Activated CD4-positive, alpha-beta T cell treated with anti-CD3 and anti-CD28 coated beads, Interleukin-2, amount 10 ng/mL, durations not matched to agents 24 days and 14 days (primary cell): ENCODE measurements at places on chromosomes 1 and 21.

DNA sequence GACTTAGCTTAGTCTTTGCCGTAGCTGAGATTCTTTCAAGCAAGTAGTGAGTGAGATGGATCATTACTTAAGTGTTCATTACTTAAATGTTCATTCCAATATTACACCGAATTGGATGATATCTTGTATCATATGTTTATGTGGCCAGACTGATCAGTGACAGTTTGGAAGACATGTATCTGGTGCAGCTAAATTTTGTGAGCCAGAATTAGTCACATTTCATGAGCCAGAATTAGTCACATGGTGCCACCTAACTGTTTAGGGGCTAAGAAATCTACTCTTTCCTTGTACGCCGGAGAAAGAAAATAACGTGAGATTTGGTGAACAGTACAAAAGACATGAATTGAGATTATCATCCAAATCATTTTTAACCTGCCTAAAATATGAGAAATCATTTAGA is 355.6 kb downstream of the USP25 start:
- no peaks in the 10 kb centered on the region for H3K36me3 ChIP-seq
- H3K4me1 ChIP-seq, result no peaks in the 10 kb centered on the region
- DNase-seq, result no peak
- H3K27me3 ChIP-seq, result no peaks in the 10 kb centered on the region

DNA sequence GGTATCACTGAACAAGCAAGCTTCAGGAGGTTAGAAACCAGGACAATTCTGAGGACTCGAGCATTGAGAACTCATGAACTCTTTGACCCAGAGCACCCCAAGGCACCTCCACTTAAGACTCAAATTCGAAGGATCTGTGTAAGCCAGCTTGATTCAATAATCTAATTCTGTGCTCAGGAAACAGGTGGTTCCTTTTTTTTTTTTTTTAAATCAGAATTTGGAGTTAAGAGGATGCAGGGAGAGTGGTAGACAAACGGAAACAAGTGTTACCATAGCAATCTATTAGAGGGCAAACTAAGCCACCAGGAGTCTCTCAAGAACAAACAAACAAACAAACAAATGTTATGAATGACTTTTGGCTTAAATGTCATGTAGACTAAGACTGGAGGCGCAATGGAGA is 53.8 kb upstream of the DPH5 start:
- no peak for DNase-seq
- no peaks in the 10 kb centered on the region for H3K27me3 ChIP-seq
- H3K27ac ChIP-seq, result no peak overlapping the region

GRCh38 chr1:91712393-91712792 is 173.6 kb downstream of the TGFBR3 start:
- H3K36me3 ChIP-seq, result peaks cover 31% of the 10 kb centered on the region
- peak overlapping the region; percentile 88 for H3K27ac ChIP-seq
- H3K27me3 ChIP-seq, result no peaks in the 10 kb centered on the region
- peaks cover 36% of the 10 kb centered on the region for H3K4me1 ChIP-seq
- H3K4me3 ChIP-seq, result peak overlapping the region; percentile 16

DNA sequence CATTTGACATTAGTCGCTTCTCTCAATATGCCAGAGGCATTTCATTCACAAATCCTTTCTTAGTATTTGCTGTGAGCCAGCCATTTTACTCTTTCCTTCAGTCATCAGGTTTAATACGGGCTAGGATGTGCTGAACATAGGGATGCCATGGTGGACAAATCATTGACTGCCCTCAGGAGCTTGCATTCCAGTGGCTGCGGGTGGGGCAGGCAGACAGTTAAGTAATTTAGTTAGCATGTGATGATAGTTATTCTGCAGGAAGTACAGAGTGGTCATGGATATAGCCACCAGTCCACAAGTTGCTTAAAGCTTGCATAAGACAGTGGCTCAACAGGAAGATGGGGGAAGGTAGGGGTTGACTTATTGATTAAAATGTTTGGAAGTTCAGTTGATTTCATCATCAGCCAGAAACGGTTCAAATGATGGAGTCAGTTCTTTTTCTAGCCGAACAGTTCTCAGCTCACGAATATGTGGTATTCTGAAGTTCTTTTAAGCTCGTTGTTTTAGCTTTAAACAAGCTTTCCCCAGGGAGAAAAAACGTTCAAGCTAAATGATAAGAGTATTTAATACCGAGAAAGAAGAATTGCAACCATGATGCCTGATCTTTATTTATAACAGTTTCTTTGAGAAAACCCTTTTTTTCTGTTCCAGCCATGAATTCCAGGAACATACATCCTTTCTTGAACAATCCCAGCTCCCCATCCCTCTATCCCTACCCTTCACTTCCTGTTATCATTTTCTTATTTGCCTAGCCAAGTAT is 1.4 kb downstream of the SLC22A15 start:
- H3K27me3 ChIP-seq, result peaks cover 62% of the 10 kb centered on the region
- DNase-seq, result no peak
- H3K4me1 ChIP-seq, result peaks cover 7% of the 10 kb centered on the region
- H3K36me3 ChIP-seq, result no peaks in the 10 kb centered on the region
- no peak overlapping the region for H3K27ac ChIP-seq

DNA sequence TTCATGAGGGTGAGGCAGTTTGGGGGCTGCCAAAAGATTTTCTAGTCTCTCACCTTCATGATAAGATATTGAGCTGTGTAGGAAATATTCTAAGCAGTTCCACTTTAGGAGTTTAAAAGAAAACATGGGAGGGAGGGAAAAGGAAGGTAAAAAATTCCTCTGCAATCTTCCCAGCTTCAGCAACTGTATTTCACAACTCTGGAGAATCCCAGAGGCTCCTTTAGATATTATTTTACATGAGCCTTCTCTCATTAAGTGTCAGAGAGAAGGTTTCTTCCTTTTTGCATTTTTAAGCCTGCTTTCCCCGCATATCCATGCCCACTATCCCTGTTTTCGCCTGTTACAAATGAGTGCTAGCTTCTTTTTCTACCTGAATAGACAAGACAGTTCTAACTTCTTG is 289.4 kb downstream of the CHRM3 start:
- H3K27ac ChIP-seq, result no peak overlapping the region
- DNase-seq, result no peak
- H3K4me3 ChIP-seq, result no peak overlapping the region
- H3K4me1 ChIP-seq, result no peaks in the 10 kb centered on the region

DNA sequence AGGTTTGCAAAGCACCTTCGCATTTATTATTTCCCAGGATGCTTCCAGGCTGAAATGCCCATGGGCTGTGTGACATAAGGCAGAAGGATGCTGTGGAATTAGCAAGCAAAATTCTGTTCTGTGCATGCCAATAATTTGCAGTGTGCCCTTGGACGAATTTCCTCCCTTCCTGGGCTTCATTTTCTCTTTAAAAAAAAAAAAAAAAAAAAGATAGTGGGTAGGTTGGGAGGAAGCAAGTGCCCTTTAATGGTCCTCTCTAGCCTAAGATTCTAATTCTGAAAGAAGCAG is 2.5 kb upstream of the ID3 start:
- no peak overlapping the region for H3K27ac ChIP-seq
- H3K27me3 ChIP-seq, result peaks cover 44% of the 10 kb centered on the region
- no peak for DNase-seq
- peaks cover 41% of the 10 kb centered on the region for H3K4me1 ChIP-seq

DNA sequence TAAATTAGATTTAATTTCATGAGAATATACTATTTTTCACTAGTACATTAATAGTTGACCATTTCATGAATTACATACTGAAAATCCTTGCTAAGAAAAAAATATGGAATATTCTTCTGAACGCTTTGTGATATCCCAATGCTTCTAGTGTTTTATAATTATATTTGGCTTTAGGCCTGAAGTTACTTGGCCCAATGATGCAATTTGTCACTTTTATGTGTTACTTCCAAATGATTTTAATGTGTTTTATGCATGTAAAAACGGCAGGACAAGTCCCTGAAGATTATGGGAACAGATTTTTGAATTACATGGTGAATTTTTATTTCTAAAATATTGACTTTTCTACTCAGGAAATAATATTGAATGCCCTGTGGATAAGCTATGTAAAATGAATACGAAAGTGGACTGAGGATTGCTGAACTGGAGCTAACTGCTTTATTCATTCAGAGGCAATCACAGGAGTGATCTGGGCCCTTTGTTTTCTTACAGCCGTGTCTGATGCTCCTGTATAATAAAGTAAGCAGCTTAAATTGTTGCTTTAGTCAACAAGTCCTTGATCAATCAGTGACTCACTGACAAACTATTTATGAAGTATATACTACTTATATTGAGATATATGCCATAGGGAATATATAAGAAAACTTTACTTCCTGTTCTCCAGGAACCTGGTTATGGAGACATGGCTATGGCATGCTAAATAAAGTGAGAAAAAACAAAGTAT is 543.0 kb upstream of the RGS18 start:
- H3K4me1 ChIP-seq, result no peaks in the 10 kb centered on the region
- no peaks in the 10 kb centered on the region for H3K27me3 ChIP-seq
- DNase-seq, result no peak
- no peaks in the 10 kb centered on the region for H3K36me3 ChIP-seq
- no peak overlapping the region for H3K27ac ChIP-seq

DNA sequence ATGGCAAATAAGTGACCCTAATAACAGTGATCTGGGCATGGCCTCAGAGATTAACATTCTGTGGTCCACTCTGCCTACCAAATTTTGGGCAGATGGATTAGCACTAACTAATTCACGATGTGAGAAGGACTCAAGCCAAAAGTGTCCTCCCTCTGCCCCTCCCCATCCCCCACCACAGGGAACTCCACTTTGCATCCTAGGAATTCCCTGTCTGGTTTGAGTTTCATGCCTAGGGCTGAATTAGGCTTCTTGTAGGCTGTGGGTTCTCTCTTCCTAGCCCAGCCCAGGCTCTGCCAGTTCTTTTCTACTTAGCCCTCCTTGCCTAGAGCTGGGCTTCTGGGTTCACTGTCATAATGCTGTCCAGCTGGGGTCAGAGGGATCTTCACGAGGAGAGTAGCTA is 64.1 kb downstream of the ATP2B4 start:
- H3K27me3 ChIP-seq, result no peaks in the 10 kb centered on the region
- DNase-seq, result no peak

DNA sequence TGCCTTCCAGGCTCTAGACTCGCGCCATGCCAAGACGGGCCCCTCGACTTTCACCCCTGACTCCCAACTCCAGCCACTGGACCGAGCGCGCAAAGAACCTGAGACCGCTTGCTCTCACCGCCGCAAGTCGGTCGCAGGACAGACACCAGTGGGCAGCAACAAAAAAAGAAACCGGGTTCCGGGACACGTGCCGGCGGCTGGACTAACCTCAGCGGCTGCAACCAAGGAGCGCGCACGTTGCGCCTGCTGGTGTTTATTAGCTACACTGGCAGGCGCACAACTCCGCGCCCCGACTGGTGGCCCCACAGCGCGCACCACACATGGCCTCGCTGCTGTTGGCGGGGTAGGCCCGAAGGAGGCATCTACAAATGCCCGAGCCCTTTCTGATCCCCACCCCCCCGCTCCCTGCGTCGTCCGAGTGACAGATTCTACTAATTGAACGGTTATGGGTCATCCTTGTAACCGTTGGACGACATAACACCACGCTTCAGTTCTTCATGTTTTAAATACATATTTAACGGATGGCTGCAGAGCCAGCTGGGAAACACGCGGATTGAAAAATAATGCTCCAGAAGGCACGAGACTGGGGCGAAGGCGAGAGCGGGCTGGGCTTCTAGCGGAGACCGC is 2.0 kb upstream of the OLIG2 start:
- peaks cover 77% of the 10 kb centered on the region for H3K27me3 ChIP-seq
- peak overlapping the region; percentile 72 for H3K27ac ChIP-seq
- peak; percentile 67 for DNase-seq

DNA sequence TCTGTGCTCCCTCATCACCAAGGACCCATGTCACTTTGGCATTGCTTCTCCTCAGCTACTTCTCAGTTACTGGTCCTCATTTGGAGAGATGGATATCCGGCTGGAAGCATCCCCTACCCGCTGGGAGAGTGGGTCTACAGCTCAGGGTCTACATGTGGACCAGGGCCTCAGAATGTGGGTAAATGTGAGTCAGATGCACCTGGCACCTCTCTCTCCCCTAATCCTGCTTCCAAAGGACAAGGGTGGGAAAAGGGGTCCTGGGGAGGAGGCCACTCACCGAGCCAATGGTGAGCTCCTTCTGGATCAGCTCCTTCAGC is 908 bp downstream of the S100A6 start:
- DNase-seq, result no peak
- peak overlapping the region; percentile 98 for H3K27ac ChIP-seq
- no peaks in the 10 kb centered on the region for H3K27me3 ChIP-seq
- peaks cover 15% of the 10 kb centered on the region for H3K36me3 ChIP-seq
- H3K4me1 ChIP-seq, result peaks cover 69% of the 10 kb centered on the region

- DNase-seq, result no peak
- no peaks in the 10 kb centered on the region for H3K36me3 ChIP-seq
- H3K27me3 ChIP-seq, result peaks cover 33% of the 10 kb centered on the region
- no peak overlapping the region for H3K27ac ChIP-seq
- no peak overlapping the region for H3K4me3 ChIP-seq
- H3K4me1 ChIP-seq, result no peaks in the 10 kb centered on the region
Observed at GRCh38 chr1:111965781-111966443, 23.6 kb downstream of the KCND3 start.

- no peaks in the 10 kb centered on the region for H3K4me1 ChIP-seq
- H3K4me3 ChIP-seq, result peak overlapping the region; percentile 74
- H3K27ac ChIP-seq, result no peak overlapping the region
- no peak for DNase-seq
Observed at GRCh38 chr1:227945891-227946623, 1.7 kb downstream of the WNT9A start.

- H3K36me3 ChIP-seq, result no peaks in the 10 kb centered on the region
- no peak overlapping the region for H3K4me3 ChIP-seq
- H3K27ac ChIP-seq, result no peak overlapping the region
- H3K27me3 ChIP-seq, result peaks cover 8% of the 10 kb centered on the region
Observed at GRCh38 chr1:171457412-171457811, 27.9 kb upstream of the PRRC2C start.

DNA sequence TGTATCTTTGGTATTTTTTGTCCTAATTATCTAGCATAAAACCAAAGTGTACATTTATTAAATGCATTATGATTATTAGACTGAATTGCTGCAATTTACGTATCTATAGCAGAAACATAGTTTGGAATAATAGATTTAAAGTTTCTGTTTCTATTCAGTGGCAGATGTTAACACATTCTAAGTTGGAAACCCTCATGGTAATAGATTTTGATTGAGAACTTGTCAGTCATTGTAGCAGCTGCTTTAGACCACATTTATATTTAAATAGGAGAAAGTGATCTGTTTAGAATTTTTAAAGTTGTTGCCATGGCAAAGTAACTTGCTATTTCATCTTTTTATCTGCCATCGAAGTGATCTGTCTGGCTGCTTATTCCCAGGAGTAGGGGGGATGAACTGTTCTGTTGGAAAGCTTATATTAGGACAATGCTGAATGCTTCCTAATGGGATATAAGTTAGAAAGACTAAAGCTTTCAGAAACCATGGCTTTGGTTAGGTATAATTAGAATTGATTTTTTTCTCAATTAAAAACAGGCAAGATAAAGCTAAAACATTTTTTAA is 61.6 kb downstream of the HS2ST1 start:
- H3K36me3 ChIP-seq, result peaks cover 1% of the 10 kb centered on the region
- no peak overlapping the region for H3K4me3 ChIP-seq
- no peak overlapping the region for H3K27ac ChIP-seq
- no peaks in the 10 kb centered on the region for H3K27me3 ChIP-seq

DNA sequence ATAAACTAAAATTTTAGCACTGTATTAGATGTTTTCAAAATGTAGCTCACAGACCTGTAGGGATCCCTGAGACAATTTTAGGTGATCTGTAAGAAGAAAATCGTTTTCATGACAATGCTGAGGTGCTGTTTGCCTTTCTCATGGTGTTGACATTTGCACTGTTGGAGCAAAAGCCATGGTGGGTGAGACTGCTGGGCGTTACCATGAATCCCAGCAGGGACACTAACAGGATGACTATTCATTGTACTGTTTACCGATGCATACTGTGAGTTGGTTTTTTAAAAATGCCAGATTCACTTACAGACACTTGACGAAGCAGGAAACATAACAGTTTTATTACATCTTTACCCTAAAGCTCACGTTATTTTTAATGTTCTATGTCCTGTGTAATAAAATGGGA is 468.5 kb downstream of the PCP4 start:
- H3K4me3 ChIP-seq, result no peak overlapping the region
- no peak for DNase-seq
- H3K36me3 ChIP-seq, result no peaks in the 10 kb centered on the region
